ENCODE measurements at places on chromosomes 12 and 14. TPM values are rescaled to one million over a fixed set of nuclear protein-coding genes. Genes with fewer than 3 reads are reported as not detected.

Gene OTOGL
- under 0.01 TPM for total RNA-seq

Gene IL22
- total RNA-seq: not detected

Gene GNG2
- total RNA-seq: not detected

Gene TMTC2
- 10.5 TPM for total RNA-seq

Gene KCNJ8
- total RNA-seq: not detected

Gene PRPH
- 0.26 TPM for total RNA-seq

Gene ACTR10
- 31.6 TPM for total RNA-seq

Gene PKP2
- 53.9 TPM for total RNA-seq

Gene CPM
- total RNA-seq: 7.1 TPM

Gene SSPN
- total RNA-seq: 0.26 TPM

Gene GSG1
- not detected for total RNA-seq

Gene KRT5
- total RNA-seq: 10,597 TPM

DNA sequence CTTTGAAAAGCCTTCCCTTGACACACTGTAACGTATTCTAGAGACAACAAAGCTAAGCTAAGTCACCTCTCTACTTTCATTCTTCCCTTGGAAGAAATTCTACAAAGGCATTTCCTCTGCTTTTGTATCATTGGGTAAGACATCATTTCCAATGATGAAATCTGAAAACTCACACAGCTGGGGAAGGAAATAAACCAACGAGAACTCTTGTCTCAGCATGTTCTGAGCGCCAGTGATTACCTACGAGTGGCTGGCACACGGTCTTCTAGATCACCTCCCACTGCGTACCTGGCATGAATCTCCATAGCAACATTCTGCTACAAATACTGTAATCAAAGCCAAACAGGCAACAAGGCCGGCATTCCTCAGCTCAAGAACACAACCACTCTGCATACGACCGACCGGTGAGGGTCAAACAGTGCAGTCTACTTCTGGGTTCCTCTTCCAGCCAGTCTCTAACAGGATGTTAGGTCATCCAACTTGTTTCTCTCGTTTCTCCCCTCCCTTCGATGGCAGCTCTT lies 7.6 kb downstream of the VPS37B start:
- DNase-seq: peak; percentile 100

DNA sequence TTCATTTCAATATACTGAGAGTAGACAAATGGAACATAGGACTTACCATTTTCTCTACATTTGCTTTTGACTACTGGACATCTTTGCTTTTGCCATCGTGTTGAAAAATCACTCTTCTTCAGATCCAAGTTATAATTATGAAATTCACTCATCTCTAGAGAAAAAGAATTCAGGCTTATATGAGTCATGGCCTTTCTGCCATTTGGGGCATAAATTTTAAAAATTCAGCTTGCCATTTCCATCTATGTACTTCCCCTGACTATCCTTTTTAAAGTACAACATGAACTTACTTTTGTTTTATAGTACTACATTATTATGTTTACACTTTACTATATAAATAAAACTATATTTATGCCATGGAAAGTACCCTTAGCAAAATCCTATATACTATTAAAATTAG lies 3.0 kb downstream of the KLRK1 start:
- DNase-seq: no peak

DNA sequence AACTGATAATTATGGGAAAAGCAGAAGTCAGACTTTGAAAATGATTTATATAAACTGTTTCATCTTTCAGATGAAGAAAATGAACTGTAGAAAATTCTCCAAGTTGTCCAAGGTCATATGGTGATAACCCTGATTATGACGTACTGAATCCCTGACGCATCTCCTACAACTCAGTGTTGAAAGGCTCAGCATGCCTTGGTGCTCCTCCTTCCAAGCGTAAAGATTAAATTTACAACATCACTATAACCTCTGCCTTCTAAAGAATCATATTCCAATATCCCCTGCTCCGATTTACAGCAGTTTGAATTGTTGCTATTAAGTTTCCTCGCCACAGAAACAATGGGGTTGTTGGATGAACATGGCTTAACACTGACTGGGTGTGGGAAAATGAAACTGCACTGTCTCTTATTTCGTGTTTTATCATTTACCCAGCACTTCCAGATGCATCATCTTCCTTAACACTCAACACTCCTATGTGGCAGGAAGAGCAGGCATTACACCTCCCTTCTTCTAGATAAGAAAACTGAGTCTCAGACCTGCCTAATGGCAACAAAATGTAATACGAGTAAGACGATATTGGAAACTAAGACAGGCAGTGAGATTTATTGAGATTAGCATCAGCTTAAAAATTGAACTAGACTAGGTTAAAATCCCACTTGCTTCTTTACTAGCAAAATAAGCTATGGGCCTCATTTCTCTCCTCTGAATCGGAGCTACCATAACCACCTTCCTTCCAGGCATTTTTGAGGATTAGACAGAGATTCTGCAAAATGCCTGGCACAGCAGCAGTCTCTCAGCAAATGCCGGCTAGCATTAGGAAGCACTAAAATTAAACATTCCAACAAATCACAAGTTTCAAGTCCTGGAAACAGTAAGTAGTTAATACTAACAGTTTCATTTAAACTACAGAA lies 74.2 kb downstream of the PPM1H start:
- no peak for DNase-seq

GRCh38 chr12:15886372-15887042 lies 4.3 kb downstream of the STRAP start:
- DNase-seq: no peak

DNA sequence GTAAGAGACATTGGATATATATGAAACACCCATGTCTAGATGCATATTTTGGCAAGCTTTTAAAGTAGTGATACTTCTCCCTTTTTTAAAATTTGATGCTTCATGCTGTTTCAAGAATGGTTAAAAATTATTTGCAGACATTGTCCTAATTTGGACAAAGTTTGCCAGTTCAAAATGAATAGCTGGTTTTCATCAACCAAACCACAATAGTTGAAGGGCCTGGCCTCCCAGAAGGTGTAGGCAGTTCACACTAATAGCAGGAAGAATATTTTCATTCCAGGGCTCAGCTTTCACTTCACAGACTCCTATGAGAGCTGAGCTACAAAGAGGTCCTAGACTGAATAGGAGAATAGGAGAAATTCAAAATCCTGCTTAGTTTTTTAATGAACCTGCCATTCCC lies 78.7 kb downstream of the STXBP6 start:
- no peak for DNase-seq

DNA sequence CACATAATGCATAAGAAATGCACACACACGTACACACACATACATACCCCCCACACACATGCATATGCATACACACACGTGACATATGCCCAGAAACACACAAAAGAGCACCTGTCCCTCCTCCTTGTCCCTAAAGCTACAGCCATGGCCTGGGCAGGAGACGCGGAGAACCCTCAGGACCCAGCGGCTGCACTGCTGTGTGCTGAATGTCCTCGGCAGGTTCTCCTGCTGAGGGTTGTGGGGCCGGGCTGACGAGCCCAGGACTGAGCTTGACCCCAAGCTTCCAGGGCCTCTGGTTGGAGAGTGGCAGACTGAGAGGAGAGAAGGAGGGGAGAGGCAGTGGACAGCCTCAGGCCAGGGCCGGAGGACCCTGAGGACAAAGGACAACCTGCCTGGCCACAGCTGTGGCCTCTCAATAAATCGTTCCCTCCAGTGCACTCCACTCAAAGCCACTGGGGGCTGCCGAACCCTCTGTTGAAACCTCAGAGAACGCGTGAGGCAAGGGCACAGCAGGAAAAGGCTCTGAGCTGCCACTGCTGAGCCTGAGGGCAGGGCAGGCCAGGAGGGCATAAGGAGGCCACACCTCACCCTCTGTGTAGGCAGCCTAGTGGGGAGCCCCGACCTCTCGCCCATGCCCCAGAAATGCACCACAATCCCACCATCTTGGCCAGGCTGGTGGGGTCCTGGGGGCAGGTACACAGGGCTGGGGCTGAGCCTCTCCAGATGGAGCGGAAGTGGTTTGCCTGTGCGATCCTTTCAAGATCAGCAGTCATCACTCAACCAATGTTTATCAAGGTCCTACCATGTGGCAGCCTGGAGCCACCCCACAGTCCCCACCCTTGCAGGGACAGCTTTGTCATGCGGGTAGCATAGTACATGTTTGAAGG lies 3.1 kb downstream of the CACNA2D4 start:
- no peak for DNase-seq

DNA sequence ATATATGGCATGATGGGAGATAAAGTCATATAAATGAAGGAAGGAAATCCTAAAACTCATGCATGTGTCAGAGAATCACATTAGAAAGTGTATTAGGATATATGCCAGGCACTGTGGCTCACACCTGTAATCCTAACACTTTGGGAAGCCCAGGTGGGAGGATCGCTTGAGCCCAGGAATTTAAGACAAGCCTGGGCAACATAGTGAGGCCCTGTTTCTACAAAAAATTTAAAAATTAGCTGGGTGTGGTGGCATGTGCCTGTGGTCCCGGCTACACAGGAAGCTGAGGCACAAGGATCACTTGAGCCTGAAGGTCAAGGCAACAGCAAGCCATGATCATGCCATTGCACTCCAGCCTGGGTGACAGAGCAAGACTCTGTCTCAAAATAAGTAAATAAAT lies 130.3 kb upstream of the ARID2 start:
- DNase-seq: peak; percentile 78

DNA sequence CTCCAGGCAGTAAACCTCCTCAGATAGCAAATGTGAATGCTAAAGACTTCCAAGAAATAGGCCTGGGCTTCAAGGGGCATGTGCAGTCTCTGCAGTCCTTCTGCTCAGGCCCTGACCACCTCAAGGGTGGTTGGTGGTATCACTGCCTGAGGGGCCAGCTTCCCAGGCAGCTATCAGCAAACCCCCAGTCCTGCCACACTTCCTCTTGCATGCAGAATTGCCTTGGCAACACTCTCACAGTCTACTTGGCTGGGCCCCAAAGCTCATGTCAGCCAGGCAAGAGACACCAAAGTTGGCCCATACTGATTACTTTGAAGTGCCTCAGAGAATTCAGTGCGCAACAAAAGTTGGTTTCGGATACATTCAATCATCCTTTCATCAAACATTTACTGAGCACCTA lies 3.5 kb upstream of the ASB8 start:
- no peak for DNase-seq

DNA sequence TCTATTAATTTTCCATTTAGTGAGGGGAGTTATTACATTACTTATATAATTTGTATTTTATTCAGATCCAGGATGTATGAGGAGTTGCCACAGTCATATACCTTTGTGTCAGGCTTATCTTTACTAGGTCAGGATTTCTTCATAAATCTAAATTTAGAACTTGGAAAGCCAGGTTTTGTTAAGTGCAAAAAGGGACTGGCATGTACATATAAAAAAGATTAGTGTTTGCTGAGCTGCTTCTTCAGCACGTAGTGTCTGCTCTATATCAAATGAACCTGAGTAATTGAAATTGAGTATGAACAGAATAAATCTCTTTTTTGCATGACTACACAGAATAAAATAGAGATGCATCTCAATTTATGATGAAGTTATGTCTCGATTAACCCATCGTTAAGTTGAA lies 157.4 kb downstream of the NUBPL start:
- no peak for DNase-seq

DNA sequence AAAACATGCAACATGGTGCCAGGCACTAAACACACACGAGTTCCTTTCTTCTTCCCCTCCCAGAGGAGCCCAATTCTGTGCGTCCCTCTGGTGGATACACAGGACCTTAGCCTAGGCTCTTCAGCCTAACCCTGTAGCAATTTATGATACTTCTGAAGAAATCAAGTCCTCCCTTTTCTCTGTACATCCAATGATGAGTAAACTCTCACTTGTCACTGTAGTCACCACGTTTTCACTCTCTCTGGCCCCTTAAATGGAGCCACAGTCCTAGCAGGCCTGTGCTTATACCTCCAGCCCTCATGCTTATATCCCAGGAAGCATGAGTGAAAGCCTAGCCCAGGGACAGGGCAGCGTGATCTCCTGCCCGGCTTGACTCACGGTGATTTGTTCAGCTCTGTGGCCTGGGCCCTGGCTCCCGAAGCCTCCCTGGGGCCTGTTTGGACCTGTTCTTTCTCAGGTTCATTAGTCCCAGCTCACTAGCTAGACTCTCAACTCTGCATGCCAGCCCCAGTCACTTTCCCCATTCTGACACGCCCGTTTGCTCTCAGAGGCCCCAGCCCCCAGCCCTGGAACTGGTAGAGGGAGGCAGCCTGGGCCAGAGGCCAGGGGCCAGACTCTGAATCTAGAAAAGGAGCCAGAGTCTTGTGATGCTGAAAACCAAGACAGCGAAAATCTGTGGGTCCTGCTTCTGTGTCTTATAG lies 24.1 kb upstream of the PLEKHG3 start:
- DNase-seq: peak; percentile 99

GRCh38 chr14:22448905-22449599 lies 140.0 kb downstream of the DAD1 start:
- no peak for DNase-seq

- DNase-seq: no peak
Measured at GRCh38 chr12:25121916-25122315, 73.0 kb downstream of the DNAI7 start.

- DNase-seq: no peak
Measured at GRCh38 chr14:21539189-21539940, 13.2 kb upstream of the SALL2 start.

GRCh38 chr12:117277875-117278274 lies 83.6 kb downstream of the NOS1 start:
- DNase-seq: no peak

DNA sequence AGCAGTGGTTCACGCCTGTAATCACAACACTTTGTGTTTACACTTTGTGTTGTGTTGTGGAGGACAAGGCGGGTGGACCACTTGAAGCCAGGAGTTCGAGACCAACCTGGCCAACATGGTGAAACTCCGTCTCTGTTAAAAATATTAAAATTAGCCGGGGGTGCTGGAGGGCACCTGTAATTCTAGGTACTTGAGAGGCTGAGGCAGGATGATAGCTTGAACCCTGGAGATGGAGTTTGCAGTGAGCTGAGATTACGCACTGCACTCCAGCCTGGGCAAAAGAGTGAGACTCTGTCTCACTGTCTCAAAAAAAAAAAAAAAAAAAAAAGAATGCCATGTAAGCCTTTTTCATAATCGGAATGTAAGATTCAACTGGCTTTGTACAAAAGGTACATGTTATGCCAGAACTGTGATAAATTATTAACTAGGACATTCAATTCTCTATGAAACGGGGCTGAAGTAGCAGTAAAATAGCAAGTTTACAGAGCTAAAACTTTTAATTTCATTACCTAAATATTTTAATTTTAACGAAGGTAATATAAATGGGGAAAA lies 13.9 kb upstream of the PITPNM2 start:
- no peak for DNase-seq

- DNase-seq: peak; percentile 10
Measured at GRCh38 chr12:115632308-115632707, 645.2 kb downstream of the MED13L start.

GRCh38 chr12:72829838-72830237 lies 557.7 kb downstream of the TRHDE start:
- DNase-seq: no peak

GRCh38 chr12:122732170-122732569 lies 1.5 kb upstream of the HCAR1 start:
- no peak for DNase-seq
